ENCODE measurements at places on chromosomes 5 and 9.
A peak's percentile ranks its signal among the peaks of the same experiment; 100 is the strongest.

- DNase-seq: no peak
These were observed 37.4 kb downstream of the C9orf152 start for GRCh38 chr9:110170357-110171257.

- no peak for DNase-seq
These were observed 62.8 kb downstream of the ERBIN start for GRCh38 chr5:65989158-65989557.

DNA sequence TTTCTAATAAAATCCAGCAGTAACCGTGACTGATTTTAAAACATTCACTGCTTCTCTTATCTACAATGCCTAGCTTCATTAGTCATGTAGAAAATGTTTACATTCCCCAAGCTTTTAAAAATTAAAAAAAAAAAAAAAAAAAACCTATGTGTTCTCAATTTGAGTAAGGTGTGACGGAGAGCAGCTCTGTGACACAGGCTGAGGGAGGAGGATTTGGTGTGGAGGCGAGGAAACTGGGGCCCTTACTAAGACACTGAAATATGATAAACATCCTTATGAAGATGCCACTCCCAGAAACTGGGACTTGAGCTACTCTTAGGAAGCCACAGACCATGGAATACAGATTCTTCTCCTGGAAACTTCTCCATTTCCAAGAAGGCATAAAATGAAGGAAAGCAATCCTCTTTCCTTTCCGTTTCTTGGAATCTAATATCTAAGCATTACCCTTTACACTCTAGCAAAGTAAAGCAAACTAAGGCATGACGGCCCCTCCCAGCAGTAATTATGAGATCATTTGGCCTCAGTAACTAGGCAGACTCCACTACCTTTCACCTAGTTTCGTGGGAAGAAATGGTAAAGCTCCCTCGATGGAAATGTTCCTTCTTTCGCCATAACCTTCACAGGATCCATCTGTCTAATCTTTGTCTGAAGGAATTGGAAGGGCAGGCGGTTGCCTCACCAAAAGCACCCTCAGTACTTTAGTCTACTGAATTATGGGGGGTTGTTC lies 23.5 kb downstream of the GRAMD2B start:
- DNase-seq: peak; percentile 68

- peak; percentile 15 for DNase-seq
These were observed 10.6 kb downstream of the ERP44 start for GRCh38 chr9:100088202-100088601.

GRCh38 chr5:139670369-139671095 lies 22.4 kb downstream of the CXXC5 start:
- no peak for DNase-seq

- DNase-seq: no peak
These were observed 17.5 kb upstream of the PHF19 start for GRCh38 chr9:120894321-120895148.
